ENCODE measurements at places on chromosomes 11 and 22.

- no peak for DNase-seq
Measured at GRCh38 chr22:16975155-16975885, 32.7 kb downstream of the GAB4 start.

- DNase-seq, result no peak
Measured at GRCh38 chr22:26452236-26453016, 23.4 kb downstream of the ASPHD2 start.

DNA sequence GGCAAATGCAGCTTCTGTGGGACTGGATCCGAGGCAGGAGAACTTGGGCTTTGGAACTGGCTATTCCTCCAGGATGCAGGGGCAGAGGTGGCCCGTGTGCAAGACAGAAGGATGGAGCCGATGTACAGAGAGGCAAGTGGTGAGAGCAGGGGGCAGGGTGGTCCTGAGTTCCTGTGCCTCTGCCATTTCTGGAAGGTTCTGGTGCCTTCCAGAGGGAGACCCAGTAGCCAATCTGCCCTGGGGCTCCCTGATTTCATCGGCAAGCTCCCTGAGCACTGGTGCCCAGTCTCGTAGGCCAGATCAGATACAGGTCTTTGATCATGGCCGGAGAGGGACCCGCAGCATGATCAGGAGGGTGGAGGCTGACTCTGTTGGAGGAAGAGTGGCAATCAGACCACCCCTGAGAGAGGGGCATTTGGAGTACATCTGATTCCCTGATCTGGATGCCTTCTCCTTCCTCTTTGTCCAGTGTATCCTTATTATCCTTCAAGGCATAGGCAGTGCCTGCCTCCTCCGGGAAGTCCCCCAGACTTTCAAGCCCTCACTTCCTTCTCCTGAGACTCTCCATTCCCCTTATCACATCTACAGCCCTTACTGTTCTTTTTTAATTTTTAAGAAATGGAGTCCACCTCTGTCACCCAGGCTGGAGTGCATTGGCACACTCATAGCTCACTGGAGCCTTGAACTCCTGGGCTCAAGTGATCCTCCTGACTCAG lies 9.7 kb downstream of the MRGPRD start:
- no peak for DNase-seq

- DNase-seq, result no peak
Measured at GRCh38 chr22:43852573-43853327, 9.6 kb downstream of the SULT4A1 start.

GRCh38 chr22:37275622-37276021 lies 6.7 kb upstream of the CYTH4 start:
- DNase-seq, result no peak

- no peak for DNase-seq
Measured at GRCh38 chr11:74476536-74476935, 9.2 kb upstream of the KCNE3 start.

- DNase-seq, result no peak
Measured at GRCh38 chr11:34790620-34791019, 125.6 kb downstream of the APIP start.

DNA sequence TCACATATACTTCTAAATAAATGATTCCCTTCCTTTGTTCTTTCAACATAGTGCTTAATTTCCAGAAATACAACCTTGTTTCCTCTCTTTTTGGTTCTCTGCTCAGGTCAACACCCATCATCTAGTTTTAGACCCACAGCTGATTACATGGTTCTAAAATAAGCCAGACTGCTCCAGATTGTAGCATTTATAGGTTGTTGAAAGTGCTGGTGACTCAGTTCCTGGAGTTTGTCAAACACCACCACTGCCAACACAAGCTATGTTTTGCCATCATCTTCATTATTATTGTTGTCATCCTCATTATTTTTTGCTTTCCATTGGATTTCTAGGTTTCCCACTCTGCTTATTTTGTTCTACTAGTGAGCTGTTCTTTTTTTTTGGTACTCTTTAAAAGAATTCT lies 22.3 kb upstream of the MMP20 start:
- no peak for DNase-seq

DNA sequence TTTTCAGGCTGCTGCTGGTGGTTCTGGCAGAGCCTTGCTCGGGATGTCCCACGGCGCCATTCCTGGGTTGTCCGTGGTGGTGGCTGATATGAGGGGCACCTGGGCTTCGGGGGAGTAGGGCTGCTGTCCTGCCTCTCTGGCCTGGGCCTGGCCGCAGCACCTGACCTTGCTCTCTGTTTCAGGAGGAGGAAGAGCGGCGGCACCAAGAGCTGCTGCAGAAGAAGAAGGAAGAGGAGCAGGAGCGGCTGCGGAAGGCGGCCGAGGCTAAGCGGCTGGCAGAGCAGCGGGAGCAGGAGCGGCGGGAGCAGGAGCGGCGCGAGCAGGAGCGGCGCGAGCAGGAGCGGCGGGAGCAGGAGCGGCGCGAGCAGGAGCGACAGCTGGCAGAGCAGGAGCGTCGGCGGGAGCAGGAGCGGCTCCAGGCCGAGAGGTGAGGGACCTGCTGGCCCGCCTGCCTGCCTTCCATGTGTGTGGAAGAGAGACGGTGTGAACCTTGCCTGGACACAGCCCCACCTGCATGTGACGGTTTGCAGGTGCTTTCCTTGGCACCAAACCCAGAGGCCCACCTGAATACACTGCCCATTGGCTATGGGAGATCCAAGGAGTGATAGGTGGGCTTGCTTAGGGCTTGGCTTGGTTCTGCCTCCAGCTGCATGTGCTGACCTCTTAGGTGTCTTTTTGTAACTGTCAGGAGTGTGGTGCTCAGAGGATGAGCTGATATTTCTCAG lies 22.8 kb downstream of the INCENP start:
- no peak for DNase-seq

GRCh38 chr22:45776313-45776585 lies 104.6 kb downstream of the ATXN10 start:
- no peak for DNase-seq

DNA sequence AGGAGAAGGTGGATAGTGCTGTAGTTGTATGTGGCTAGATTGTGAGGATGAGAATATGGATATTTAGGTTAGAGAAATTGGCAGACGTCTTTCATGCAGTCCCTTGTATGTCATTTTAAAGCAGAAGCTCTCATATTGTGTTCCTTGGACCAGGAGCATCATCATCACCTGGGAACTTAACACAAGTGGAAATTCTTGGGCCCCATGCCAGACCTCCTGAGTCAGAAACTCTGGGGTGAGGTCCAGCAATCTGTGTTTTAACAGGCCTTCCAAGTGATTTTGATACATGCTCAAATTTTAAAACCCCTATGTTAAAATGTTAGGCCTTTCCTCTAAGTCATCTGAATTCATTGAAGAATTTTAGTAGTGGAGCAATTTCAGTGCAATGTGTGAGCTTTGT lies 34.8 kb downstream of the JHY start:
- no peak for DNase-seq

DNA sequence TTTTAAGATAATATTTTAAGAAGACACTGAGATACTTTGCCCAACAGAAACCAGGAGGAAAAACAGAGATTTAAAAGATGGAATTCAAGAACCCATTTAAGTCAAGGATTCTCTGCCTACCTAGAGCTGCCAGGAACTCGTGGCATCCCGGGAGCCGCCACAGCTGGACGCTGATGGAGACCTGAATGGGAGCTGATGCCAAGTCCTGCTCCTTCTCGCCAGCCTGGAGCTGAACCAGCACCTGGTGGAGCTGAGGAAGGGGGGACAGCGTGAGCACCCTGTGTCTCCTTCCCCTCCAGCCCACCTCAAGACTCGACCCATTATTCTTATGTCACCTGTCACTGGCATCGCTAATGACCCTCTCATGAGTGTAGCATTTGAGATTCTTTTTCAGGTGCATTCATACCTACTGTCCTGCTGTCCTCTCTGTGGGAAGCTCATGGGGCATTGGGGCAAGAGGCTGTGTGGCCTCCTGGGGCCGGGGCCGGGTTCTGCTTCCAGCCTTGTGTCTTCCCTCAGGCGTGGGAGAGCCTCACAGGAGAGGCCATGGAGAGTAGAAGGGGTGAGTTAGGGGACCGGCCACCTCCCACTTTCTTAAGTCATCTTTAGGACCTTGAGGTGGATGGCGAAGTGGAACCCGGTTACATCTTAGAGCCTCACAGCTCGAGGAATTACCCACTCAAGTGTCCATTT lies 70.8 kb upstream of the PITPNB start:
- no peak for DNase-seq

- DNase-seq, result no peak
Measured at GRCh38 chr11:73350908-73351636, 25.1 kb upstream of the RELT start.

- no peak for DNase-seq
Measured at GRCh38 chr22:32754413-32755041, 47.0 kb upstream of the TIMP3 start.

DNA sequence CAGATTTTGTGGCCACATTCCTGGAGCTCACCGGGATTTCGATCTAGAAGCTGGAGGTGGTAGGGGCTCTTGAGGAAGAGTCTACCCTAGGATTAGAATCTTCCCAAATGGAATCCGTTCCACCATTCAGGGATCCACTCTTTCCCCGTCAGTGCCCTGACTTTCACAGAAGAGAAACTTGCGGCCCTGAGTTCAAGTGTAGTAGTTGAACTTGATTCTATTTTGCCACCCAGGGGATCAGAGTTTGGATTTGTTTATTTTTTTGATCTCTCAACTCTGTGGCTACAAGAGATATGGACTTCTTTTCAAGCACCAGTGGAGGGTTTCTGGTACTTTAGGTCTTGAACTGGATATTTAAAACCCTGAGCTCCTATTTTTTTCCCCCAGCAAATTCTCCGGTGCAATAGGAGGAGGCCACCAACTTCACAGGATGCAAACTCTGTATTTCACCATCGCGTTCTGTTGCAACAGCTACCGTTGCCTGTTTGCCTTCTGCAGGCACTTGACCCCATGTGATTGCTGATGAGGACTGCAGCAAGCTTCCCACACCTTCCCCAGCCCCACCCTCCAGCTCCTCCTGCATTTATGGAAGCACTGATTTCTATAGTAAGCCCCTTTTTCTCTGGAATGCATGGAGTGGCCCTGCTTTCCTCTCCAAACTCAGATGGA lies 14.8 kb upstream of the MRGPRF start:
- DNase-seq, result no peak

DNA sequence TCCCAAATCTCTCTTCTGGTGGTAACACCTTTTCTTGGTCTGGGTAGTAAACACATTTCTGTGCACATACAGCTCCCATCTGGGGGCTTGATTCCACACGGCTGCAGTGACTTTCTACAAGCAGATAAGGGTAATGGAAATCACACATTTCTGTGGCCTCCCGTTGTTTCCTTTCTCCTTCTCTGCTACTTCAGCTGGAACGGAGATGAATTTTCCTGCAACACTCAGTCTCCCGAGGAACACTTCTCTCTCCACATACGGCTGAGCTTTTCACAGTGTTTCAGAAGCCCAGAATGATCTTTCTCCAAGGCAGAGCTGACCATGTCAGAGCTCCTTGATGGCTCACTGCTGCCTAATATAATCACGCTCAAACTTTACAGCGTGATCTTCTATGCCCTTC lies 364.3 kb upstream of the NARS2 start:
- DNase-seq, result no peak

DNA sequence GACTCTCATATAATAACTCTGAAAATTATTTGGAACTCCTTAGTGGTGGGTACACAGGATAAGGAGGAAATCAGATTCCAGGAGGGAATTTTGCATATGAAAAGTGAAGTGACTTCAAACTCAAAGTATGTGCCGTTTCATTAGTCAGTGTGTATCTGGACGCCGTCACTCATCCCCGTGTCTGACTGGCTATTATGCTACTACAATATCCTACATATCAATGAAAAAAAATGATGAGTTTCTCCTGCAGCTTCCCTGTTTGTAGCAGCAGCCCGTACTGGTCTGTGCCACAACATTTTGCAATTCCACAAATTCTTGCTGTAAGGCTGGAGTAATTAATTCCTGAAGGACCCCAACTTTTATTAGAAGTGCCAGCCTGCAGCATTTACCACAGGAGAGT lies 16.5 kb downstream of the WT1 start:
- DNase-seq, result no peak

DNA sequence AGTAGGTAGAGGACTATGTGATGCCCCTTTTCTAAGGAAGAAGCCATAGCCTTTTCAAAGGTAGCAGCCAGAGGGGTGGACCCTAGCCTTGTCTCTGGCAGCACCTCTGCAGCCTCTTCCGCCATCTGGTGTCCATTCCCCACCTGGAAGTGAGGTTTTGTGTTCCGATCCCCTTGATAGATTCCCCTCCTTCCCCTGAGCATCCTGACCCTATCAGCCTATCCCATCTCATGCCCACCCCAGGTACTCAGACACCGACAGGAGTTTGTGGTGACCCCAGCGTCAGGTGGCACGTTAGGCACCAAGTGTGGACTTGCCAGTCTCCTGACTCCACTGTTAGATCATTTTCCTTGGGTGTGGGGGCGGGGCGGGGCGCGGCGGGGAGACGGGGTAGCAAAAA lies 398 bp upstream of the FAM89B start:
- no peak for DNase-seq

DNA sequence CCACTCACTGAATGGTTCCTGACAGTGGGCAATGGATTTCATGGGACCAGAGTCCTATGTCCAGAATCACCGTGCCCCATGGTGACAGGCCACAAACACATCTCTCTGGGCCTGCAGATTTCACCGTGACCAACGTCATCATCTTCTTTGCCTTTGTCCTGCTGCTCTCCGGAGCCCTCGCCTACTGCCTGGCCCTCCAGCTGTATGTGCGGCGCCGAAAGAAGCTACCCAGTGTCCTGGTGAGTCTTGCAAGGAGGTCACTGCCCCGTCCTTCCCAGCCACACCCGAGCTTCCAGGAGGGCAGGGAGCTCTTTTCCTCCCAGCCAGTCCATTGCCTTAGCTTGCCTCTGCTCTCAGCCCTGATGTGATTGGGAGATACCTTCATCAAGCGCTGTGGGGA lies 9.3 kb downstream of the IL10RA start:
- no peak for DNase-seq

DNA sequence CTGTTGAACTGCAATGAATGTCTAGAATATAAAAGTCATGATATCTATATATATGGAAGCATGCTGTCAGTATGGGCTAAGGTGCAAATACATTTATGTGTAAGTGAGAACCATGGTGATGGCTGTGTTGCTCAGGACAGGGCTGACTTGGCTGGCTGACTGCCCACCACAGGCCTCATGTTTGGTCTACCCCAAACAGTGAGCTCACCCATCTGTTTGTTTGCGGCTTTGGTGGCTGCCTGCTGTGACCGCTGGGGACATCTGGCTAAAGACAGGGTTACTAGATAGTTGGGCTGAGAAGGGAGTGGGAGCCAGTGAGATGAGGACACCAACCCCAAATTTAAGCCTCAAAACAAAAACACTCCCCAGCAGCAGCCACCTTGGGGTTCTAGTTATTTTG lies 6.3 kb downstream of the CD44 start:
- DNase-seq, result no peak

DNA sequence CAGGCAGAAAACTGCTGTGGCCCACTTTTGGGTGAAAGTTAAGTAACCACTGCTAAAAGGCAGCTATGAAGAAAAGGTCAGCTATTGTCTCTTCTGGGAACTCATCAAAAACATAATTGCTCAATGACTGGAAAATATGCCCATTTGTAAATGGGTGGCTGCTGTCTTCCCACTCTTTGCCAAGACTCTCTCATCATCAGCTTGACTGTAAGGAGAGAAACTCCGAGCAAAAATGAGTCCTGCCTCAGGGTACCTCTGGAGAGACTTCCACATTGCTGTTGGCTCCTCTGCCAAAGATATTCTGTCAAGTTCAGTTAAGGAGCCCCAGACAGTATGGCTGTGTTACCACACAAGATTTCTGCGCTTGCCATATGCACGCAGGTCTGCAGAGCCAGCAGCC lies 138.7 kb downstream of the BBOX1 start:
- no peak for DNase-seq
